Left ventricle myocardium inferior (tissue), 1 donor: ENCODE measurements at places on chromosomes 13 and 19. TPM values are rescaled to one million over a fixed set of nuclear protein-coding genes. Genes with fewer than 3 reads are reported as not detected.

DNA sequence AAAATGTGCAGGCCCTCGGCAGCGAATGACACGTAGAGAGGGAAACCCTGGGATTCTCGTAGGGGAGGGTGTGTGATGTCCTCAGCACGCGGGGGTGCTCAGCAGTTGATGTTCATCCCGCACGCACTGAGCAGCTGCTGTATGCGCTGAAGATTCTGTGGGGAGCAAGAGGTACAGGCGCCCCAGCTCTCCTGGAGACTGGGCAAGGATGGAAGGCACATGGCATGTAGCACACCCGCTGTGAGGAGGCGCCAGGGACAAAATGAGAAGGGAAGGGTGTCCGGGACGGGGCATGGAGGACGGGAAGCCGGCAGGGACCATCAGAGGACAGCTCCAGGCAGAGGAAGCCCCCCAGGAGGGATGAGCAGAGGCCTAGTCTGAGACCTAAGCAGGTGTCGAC lies 15.4 kb downstream of the ATP11A start:
- H3K27ac ChIP-seq: peak overlapping the region; percentile 78
- DNase-seq: no peak
- H3K4me1 ChIP-seq: peaks cover 67% of the 10 kb centered on the region
- H3K4me3 ChIP-seq: peak overlapping the region; percentile 38

The GIPR gene
- 4.7 TPM for total RNA-seq

DNA sequence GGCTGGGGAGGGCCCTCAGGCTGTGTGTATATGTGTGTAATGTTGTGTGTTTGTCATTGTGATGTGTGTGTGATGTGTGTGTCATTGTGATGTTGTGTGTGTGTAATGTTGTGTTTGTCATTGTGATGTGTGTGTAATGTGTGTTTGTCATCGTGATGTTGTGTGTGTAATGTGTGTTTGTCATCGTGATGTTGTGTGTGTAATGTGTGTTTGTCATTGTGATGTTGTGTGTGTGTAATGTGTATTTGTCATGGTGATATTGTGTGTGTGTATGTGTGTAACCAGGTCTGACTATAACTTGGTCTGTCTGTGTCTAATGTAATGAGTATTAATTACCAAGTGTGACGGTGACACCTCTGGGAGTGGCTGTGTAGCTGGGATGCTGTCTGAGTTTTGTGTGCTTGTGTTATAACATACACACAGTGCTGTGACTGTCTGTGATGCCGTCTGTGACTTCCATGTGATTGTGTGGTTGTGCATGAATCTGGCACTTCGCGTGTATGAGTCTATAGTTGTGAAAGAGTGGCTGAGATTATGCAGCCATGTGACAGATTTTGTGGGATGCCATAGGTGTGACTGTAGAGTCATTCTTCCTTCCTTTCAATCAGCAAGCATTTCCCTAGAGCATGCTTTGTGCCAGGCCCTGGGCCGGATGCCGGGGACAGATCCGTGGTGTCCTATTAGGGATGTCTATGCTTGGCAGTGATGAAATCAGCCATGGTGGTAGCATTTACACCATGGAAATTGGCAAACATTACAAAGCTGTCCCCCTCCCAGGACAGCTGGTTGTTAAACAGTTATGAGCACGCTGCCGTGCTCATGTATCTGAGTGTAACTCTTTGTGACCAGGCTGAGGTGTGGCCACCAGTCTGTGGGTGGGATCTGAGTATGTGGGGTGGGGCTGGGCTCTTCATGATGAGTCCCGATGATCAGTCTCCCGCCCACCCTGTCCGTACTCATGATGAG lies 6.4 kb downstream of the TNFSF14 start:
- H3K36me3 ChIP-seq: no peaks in the 10 kb centered on the region
- no peak for DNase-seq
- no peak overlapping the region for H3K4me3 ChIP-seq
- H3K4me1 ChIP-seq: no peaks in the 10 kb centered on the region
- peaks cover 84% of the 10 kb centered on the region for H3K27me3 ChIP-seq

The MTUS2 gene
- total RNA-seq: 101 TPM

GRCh38 chr13:28559636-28560259 lies 64.8 kb upstream of the FLT1 start:
- peaks cover 15% of the 10 kb centered on the region for H3K27me3 ChIP-seq
- H3K27ac ChIP-seq: no peak overlapping the region
- H3K4me1 ChIP-seq: peaks cover 16% of the 10 kb centered on the region
- no peak for DNase-seq
